ENCODE measurements at places on chromosomes 3 and 15.

GRCh38 chr15:68775671-68776476 lies 44.8 kb downstream of the ANP32A start:
- DNase-seq, result no peak

GRCh38 chr15:72175186-72176044 lies 22.2 kb downstream of the GRAMD2A start:
- DNase-seq, result no peak

GRCh38 chr3:59115364-59116232 lies 65.8 kb upstream of the CFAP20DC start:
- DNase-seq, result no peak

- DNase-seq, result no peak
Measured at GRCh38 chr3:52037291-52037690, 19.1 kb downstream of the DUSP7 start.

GRCh38 chr15:62035256-62035924 lies 24.9 kb downstream of the VPS13C start:
- peak; percentile 20 for DNase-seq

- DNase-seq, result no peak
Measured at GRCh38 chr3:193868590-193868989, 267.4 kb upstream of the HES1 start.

Data from AG08396 (cell line).